NCI-H1694 treated with DMSO at 0.1 percent for 48 hours (cell line): ENCODE measurements at places on chromosomes 5 and 9.
A peak's percentile ranks its signal among the peaks of the same experiment; 100 is the strongest.

DNA sequence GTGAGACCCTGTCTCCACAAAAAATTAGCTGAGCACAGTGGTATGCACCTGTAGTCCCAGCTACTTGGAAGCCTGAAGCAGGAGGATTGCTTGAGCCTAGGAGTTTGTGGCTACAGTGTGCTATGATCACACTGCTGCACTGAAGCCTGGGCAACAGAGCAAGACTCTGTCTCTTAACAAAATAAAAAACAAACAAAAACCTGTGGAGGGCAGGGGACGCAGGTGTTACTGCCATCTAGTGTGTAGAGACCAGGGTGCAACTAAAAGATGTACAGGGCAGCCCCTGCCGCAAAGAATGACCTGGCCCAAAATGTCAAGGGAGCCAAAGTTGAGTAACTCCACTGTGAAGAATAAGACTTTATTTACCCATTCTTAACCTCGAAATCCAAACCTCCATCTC, 27.1 kb downstream of the ASPN start:
- no peak for DNase-seq

DNA sequence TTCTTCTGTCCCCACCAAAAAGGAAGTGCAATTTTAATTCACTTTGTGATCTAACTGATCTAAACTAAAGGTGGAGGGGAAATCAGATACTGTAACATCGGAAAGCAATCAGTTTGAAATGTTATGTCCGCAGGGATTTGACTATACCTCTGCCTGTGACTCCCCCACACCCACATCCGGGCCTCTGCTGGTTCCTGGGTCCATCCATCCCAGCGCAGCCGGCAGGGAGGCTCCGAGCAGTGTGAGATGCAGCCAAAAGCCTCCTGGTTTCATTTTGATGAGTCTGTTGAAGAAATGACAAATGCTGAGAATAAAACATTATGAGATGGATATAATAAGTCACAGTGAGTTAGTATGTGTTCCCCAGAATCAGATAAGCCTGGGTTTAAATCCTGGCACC, 8.6 kb downstream of the FSTL4 start:
- no peak for DNase-seq

DNA sequence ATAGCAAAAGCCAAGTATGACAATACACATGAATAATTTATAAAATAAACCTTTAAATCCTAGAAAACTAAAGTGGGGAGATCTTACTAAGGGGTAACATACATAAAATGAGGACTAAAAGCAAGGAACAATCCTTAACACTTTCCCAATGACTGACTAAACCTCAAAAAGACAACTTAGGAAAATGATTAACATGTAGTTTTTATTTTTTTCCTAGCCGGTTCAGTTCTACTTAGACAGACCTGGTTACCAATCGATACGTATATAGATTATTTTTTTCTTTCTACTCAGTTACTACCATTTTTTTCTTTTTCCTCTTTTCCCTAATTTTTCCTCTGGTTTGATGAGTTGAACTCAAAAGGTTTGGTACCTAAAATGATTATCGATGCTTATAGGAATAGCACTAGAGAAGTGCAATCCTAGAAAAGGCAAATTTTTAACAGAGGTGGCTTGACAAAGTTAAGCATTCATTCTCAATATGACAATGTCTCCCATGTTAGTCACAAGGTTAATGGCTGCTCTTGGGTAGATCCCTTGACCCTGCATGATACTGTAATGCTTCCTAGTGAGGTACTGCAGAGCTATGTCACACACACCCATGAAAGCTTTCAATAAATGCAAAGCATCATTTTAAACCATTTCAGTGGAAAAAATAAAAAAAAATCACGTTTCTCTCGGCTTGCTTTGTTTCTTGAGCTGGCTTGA, 41.5 kb downstream of the FBXO4 start:
- no peak for DNase-seq

DNA sequence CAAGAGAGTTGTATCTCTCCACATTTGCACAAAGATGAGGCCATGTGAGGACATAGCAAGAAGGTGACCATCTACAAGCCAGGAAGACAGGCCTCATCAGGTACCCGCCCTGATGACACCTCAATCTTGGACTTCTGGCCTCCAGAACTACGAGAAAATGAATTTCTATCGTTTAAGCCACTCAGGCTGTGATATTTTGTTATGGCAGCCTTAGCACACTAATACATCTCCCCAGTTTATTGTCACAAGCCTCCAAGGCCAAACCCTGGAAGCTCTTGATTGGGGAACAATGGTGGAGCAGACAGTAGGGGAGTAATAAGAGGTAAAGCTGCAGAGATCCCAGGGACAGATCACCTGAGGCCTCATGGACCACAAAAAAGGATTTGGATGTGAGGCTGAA, 7.7 kb upstream of the P4HA2 start:
- DNase-seq, result no peak

- DNase-seq, result no peak
These were observed 56.7 kb downstream of the ZFR start for GRCh38 chr5:32387841-32388240.

GRCh38 chr9:26807161-26807560, 85.4 kb downstream of the CAAP1 start:
- DNase-seq, result no peak

DNA sequence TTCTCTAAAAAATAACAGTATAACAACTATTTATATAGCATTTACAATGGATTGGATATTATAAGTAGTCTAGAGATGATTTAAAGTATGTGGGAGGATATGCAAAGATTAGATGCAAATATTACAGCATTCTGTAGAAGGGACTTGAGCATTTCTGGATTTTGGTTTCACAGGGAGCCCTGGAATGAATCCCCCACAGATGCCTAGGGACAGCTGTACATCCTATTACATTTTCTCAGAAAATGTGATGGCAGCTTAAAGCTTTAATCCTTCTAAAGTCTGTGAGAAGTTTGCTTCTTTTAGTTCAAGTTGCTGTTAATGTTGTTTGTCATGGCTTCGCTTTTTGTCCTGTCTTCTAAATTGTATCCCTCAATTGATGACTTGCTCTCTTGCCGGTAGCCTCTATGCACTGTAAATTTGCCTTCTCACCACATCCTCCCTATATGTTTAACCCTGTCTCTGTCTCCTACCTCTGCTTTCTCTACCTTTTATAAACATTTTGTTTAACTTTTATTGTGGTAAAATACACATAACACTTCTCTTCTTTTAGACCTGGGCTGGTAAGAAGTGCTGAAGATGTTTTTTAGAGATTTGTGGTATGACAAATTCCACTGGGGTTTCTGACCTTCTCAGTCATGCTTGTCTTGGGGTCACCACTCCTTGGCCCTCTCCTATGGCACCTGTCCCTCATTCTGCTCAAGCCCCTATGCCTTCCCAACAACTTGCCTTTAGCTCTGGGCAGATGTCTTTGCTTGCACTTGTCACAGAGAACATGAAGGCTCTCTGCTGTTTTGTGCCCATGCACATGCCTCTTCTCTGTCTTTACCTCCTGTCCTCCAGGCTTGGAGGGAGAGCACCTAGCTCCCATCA, 37.9 kb downstream of the LNPEP start:
- no peak for DNase-seq

GRCh38 chr5:13478831-13479465, 465.5 kb downstream of the DNAH5 start:
- peak; percentile 58 for DNase-seq

DNA sequence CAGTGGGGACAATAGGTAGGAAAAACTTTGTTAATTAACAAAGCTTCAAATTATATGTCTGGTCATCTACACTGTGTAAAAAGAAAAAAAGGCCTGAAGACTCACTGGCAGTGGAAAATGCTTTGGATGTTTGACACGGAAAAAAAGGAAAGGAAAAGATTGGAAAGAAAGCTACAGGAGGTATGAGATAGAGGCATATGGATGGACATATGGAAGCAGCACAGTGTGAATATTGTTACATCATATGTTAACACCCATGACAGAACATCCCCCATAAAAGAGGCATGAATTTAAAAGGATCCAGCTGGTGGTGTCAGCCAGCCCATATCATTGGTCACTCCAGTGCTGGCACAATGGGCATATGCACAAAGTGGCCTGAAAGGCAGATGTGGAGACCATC, 19.0 kb upstream of the ADAMTS19 start:
- no peak for DNase-seq

- no peak for DNase-seq
These were observed 44.0 kb downstream of the GALNT10 start for GRCh38 chr5:154234551-154234950.

DNA sequence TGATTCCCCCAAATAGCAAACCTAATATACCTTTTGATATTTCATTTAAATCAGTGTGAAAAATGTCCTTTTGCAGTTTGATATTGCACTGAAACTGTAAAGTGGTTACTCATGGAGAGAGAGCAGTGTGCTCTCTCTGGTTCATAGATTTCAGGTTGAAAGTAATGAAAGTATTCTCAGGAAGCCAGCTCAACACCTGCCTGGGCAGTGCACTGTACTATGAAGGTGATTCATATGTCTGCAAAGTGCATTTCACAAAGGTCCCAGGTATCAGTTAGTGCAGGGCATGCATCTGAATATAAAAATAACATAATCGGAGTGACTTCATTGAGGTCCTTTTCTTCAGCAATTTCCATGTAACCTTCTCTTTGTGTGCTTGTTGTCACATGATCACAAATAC, 274.3 kb downstream of the CDH18 start:
- no peak for DNase-seq

DNA sequence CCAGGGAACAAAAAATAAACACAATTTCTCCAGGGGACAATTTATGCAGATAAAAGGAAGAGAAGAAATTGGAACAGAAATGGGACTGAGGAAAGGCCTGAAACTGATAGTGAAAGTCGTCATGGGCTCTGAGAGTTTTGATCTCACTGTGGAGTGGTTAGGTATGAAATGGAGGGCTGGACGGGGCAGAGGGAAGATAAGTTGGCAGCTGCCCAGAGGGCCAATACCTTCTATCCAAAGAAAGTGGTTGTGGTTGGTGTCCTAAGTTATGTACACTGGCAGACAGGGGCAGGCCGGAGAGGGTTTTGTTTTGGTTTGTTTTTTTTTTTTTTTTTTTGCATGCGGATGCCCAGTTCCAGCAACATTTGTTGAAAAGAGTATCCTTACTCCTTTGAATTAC, 46.1 kb downstream of the ZNF618 start:
- no peak for DNase-seq

GRCh38 chr5:138559937-138560336, 15.3 kb downstream of the HSPA9 start:
- DNase-seq, result no peak

- no peak for DNase-seq
These were observed 52.2 kb upstream of the EDIL3 start for GRCh38 chr5:84436866-84437265.

- no peak for DNase-seq
These were observed 61.1 kb upstream of the FAM169A start for GRCh38 chr5:74927336-74927735.

DNA sequence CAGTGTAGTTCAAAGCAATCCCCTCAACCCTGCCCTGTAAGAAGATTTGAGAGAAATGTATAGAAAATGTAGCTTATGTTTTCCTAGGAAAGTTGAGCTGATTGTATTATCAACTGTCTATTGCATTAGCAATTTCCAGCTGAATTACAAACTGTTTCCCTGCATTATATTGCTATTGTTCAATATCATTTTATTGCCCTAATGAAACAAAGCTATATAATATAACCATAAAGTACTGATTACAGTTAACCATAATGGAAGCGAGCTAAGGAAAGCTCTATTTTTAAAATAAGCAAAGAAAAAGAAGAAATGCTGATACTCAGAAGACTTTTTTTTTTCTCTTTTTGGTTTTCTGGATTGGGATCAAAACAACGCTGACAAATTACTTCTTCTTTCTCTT, 228.3 kb downstream of the EFNA5 start:
- DNase-seq, result no peak

DNA sequence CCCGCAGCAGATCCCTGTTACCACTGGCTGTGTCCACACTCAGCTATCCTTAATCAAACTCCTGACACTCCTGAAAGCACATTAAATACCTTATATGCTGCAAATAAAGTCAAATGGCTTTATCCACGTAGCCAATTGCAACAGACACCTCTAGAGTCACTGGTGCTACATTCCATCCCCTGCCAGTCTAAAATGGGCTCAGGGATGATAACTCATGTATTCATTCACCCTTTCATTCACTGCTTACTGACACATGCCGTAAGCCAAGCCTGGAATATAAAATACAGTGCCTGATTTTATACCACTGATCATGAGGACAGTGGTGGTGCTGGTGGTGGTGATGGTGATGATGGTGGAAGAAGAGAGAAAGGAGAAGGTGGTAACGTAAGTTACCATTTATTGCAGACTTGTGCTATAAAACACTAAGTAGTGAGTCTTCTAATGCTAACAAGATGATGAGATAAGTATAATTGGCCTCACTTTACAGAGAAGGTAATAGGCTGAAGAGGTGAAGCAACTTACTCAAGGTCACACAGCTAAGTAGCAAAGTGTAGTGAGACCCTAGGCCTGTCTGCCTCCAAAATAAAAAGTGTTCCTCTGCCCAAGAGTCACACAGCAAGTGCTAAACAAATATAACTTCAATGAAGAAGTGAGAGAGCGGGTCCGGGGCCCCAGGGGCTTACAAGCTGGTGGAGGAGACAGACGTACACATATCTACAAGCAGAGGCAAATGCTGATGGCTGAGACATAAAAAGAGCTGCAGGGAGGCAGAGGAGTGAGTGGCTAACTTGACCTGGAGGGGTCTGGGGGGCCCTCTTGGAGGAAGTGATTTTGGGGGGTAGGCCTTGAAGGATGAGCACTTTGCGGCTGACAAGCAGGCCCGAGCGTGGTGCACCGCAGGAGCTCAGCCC, 1.2 kb downstream of the TTLL11 start:
- no peak for DNase-seq

- no peak for DNase-seq
These were observed 1.8 kb downstream of the MRPL36 start for GRCh38 chr5:1797855-1798254.

- no peak for DNase-seq
These were observed 295.5 kb downstream of the PRR16 start for GRCh38 chr5:120759587-120759986.

DNA sequence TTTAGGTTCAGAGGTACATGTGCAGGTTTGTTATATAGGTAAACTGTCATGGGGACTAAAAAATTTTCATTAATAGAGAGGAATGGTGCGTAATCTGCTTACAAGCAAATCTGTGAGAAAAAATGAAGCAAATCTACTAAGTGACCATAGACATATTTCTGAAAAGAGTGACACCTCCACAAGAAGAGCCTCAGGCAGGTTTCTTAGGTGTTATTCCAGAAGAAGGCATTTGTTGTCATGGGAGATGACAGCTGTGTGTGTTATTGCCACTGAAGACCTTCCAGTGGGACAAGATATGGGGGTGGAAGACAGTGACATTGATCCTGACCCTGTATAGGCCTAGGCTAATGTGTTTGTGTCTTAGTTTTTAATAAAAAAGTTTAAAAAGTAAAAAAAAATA, 68.8 kb upstream of the PANK3 start:
- DNase-seq, result no peak
